Fibroblast of mammary gland (primary cell): ENCODE measurements at places on chromosomes 2 and 18.

- DNase-seq, result no peak
These were observed 106.2 kb downstream of the SPOPL start for GRCh38 chr2:138607746-138608145.

DNA sequence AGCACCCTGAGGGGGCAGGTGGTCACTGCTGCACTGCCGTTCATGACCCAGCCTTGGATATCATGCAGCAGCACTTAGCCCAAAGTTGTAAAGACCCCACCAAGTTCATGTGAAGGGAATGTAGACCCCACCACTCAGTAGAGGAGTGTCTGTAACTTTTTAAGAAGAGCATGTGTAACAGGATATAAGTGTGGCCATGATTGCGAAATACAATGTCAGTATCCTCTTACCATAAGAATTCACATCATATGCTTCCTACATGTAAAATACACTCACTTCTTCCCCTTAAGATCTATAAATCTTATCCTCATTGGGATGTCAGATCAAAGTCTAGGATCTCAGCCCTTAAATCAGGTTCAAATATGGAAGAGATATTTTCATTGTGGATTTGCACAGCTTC lies 276.9 kb downstream of the PTPRM start:
- peak; percentile 53 for DNase-seq

DNA sequence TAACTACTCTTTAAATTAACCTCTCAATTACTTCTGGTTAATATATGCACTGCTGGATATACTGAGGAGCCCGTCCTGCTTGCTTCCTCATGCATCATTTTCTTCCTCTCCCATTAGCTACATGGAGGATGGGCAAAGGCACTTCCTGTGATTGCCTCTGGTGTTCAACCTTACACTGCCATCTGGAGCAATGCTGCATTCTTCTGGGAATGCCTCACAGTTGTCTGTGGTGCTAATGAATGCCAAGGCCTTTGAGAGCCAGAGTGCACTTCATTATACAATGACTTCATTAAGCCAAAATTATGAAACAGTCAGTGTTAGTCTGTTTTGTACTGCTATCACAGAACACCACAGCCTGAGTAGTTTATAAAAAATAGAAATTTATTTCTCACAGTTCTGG lies 134.8 kb upstream of the DOCK10 start:
- peak; percentile 69 for DNase-seq

- peak; percentile 73 for DNase-seq
These were observed 2.8 kb upstream of the BBS5 start for GRCh38 chr2:169476459-169476858.

GRCh38 chr2:142315346-142315745 lies 184.5 kb upstream of the LRP1B start:
- DNase-seq, result peak; percentile 1

GRCh38 chr2:218849721-218850120 lies 9.9 kb upstream of the WNT6 start:
- no peak for DNase-seq

- DNase-seq, result no peak
These were observed 6.4 kb downstream of the CDC42EP3 start for GRCh38 chr2:37665043-37665442.

DNA sequence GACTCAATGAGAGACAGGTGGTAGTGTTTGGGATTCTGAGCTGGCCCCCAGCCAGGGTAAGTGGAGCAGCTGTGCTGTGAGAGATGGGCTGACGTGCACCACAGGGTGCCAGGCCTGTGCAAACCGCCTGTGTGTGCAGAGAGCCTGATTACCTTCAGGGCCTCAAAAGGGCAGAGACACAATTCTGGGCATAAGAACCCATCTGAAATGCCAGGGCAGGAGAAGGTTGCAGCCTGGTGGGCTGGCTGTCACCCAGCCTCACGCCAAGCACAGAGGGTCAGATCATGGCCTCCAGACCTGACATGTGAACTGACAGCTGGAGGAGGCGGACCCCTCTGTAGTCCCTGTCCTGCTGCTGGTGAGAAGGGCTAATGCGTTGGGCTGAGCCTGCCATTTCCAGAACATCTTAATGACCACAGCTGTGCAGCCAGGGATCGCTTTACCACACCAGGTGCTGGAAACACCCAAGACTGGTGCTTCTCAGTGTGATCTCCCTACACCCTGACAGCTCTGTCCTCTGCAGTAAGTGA lies 100.9 kb downstream of the ARL4C start:
- no peak for DNase-seq
